LHCN-M2 (cell line): ENCODE measurements at places on chromosomes 1 and 21. TPM values are rescaled to one million over a fixed set of nuclear protein-coding genes. Genes with fewer than 3 reads are reported as not detected.

GRCh38 chr1:24528744-24529143, 26.1 kb downstream of the RCAN3 start:
- peak; percentile 29 for DNase-seq

GRCh38 chr1:19835578-19835977, 20.5 kb upstream of the RNF186 start:
- no peak for DNase-seq

DNA sequence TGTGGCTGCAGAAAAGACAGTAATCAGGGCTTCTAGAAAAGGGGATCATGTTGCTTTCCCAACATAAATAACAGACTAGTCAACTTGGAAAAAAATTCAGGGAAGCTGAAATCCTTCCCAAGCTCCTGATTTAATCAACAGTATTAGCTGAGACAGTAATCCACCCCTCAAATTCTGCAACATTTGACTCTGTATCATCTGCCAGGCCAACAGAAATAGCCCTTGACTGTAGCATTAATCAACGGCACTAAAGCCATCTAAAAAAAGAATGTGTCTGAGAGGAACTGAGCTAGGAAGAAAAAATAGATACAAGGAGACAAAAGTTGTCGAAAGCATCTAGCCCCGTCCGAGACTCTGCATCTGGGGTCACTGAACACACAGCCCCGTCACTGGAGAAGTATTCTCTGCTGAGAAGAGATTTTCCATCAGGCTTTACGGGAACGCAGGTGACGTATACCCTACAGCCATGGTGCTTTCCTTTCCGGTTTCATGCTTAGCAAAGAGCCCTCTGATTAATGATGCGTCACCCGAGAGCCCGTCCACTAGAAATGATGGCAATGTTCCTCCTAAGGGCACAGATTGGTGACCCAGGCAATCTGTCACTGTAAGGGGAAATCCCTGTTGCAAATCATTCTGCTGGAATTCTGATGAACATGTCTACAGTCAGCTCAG, 42.1 kb upstream of the TP53BP2 start:
- DNase-seq: peak; percentile 97

DNA sequence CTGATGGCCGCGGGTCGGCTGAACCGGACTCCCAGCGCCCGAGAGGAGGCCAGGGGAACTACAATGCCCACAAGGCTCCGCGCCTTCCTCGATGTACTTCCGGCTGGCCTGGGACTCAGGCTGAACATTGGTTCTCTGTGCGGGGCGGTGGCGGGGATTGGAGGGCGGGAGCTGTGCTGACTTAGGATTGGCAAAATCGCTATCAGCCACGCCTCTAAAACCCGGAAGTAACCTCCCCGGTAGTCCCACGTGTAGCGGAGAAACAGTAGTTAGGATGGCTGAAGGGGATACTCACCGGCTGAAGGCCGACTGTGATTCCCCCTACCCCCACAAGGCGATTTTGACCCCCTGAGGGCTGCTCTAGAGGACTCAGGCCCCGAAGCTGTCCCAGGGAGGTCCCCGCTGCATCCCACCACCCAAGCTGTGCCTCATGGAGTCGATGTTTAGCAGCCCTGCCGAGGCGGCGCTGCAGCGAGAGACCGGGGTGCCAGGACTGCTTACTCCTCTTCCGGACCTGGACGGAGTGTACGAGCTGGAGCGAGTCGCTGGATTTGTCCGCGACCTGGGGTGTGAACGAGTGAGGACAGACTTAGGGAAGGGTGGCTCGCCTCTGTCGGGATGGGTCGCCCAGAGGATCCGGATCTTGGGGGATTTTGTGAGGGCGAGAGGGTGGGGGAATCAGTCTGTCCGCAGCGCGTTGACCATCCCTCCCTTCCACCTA, at the start of gene DPH2:
Gene DPH2, plus strand, starts transcription at position 265 of the 721 bp plus-strand sequence. Its CDS starts 166 bp downstream, at position 431.
- peak; percentile 94 for DNase-seq

DNA sequence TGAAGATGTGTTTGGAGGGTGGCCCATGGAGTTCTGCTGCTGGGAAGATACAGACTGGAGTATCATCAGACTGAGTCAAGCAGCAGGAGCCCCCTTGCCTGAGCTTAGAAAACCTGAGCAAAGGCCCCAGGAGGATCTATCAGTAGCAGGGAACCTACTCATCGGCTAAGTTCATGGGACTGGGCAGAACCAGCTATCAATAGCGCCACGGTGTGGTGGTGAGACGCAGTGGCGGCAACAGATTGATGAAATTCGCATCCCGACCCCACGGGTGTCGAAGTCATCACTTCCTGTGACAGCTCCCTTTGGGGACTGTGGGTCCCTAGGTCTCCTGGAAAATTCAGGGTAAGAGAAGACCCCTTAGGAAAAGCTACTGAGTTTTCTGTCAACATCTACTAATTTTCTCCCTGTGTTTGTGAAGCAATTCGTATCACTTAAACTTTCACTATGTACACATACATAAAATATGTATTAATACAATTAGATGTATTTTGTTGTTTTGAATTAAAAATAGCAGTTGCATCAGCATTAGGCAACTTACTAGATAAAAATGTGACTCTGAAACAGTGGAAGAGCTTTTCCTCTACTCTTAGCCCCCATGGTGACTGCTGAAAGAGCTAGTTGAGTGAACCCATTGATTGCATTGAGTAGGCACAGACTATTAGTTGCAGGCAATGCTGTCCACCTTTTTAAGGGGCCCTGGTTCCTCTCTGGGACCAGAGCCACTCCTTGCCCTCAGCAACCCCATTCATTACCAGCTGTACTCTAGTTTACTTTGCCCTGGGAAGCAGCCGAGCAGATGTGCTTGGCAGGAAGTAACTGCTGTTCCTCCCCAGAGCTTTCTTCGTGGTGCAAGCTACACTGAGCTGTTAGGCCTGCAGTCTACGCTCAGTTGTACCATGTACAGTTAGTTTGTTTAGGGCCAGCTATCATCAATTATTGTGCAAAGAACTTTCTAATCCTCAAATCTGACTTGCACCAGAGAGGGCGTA, 7.3 kb upstream of the CACNA1S start:
- DNase-seq: peak; percentile 35

The SLC1A7 gene
- total RNA-seq: not detected in 2 replicates

The RCSD1 gene
- 42.7 and 81.9 TPM in 2 replicates for total RNA-seq

The RGS8 gene
- not detected in 2 replicates for total RNA-seq

The LRRC53 gene
- 0.06 TPM in 1 of 2 replicates, not detected in the other for total RNA-seq

The GPATCH4 gene
- 24.1 and 26.0 TPM in 2 replicates for total RNA-seq

The LCE6A gene
- not detected in 2 replicates for total RNA-seq
